Fibroblast of gingiva (primary cell): ENCODE measurements at places on chromosomes 7 and 10.

GRCh38 chr7:138006106-138006505 is 4.2 kb upstream of the CREB3L2 start:
- DNase-seq = peak; percentile 65

DNA sequence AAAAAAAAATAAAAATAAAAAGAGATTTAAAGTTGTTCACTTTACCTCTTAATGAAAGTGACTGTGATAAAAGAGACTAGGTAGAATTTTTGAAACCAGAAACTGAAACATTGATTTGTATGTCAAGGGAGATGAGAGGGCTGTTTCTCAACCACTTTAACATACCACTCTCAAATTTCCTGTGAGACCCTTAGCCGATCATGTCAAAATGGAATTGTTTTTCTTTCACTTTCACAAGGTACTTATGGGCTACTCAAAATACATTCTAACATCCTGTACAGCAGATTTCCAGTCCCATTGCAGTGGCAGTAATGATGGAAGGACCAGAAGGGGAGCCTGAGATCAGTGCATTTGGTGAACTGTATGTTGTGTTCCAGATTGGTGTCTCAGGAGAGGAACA is 261.2 kb downstream of the PPP1R3A start:
- no peak for DNase-seq

DNA sequence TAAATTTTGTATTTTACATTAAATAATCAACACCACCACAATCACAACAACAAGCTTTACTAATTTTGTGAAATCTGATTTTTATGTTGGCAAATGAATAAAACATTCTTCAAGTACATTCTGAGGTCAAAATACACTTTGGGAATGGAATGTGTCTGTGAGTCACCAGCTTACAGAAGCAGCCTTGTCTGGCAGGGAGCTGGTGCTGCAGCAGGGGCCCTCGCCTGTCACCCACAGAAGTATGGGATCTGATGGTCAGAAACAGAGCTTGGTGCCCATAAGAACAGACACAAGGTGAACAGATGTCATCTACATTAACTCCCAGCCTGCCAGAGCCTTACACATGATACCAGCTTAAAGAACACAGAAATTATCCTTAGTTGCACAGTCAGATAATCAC is 496.9 kb downstream of the CCSER2 start:
- no peak for DNase-seq

- DNase-seq = no peak
These were observed 355.6 kb downstream of the SH2D4B start for GRCh38 chr10:80893256-80893655.

DNA sequence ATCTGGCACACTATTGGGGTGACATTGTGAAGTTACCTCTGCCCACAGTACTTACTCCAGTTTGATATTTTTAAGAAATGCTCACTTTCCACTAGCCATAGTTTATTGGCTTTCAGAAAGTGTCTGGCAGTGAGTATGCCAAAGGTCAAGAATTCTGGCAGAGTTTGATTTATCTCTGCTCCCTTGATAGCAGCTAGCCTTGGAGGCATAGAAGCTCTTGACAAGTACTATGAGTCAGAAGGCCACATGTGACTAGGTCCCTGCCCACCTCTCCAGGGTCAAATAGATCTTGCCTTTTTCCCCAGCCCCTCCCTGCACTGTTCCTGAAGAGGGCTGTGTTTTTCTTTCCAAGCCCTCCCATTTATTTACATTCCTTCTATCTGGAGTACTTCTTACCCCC is 202.2 kb downstream of the AUTS2 start:
- DNase-seq = no peak

DNA sequence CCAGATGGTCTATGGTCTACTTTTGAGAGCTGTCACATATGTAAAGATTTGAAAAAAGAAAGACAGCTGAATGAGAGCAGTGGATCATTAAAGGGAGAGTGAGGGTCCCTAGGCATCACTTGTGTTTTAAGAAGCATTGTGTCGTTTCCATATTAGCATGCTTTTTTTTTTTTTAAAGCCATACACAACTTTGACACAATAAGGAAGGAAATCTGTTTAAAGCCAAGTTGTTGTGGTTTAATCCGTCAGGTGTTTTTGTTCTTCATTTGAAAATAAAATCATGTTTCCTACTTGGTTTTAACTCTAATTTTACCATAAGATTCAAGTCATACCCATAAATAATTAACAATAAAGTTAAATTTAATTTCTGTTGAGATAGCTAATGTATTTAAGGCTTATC is 53.5 kb downstream of the MDFIC start:
- no peak for DNase-seq

GRCh38 chr10:63614371-63614891 is 93.2 kb downstream of the REEP3 start:
- peak; percentile 66 for DNase-seq

DNA sequence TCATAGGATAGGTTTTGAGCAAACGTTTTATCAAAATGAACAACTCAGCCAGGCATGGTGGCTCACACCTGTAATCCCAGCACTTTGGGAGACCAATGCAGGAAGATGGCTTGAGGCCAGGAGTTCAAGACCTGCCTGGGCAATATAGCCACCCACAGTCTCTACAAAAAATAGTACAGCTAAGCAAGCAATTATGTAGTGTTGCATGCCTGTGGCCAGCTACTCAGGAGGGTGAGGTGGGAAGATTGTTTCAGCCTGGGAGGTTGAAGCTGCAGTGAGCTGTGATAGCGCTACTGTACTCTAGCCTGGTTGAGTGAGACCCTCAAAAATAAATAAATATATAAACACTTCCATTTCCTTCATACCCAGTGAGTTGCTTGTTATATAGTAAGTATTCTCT is 67.1 kb downstream of the LSMEM1 start:
- no peak for DNase-seq

- no peak for DNase-seq
These were observed 8.6 kb downstream of the ZSCAN25 start for GRCh38 chr7:99625321-99625720.

GRCh38 chr7:139231513-139232376 is 708 bp downstream of the UBN2 start:
- DNase-seq = peak; percentile 15

GRCh38 chr7:124688991-124689390 is 76.6 kb downstream of the GPR37 start:
- no peak for DNase-seq

DNA sequence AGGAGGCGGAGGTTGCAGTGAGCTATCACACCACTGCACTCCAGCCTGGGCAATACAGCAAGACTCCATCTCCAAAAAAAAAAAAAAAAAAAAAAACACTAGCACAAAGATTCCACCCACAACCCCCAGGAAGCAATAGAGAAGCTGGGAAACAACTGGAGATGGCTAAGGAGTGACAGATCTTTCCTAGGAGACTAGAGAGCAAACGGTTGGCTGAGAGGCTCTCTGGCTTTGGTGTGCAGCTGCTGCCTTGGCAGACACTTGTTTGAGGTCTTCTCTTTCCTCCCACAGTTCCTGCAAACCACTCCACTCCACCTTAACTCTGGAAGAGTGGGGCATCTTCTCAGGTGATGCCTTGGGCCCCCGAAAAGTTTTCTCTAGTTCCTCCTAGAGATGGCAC is 78.5 kb upstream of the LANCL2 start:
- DNase-seq = no peak

- no peak for DNase-seq
These were observed 6.1 kb downstream of the RELN start for GRCh38 chr7:103983201-103983977.

GRCh38 chr7:98917331-98917730 is 39.0 kb downstream of the TRRAP start:
- no peak for DNase-seq
